Fibroblast of skin of back (primary cell): ENCODE measurements at places on chromosomes 1 and 21.

- peak; percentile 81 for DNase-seq
These were observed 23.6 kb upstream of the DNM3 start for GRCh38 chr1:171817511-171818265.

GRCh38 chr1:229411434-229412055 is 22.3 kb downstream of the ACTA1 start:
- no peak for DNase-seq

GRCh38 chr1:202155478-202156021 is 4.9 kb downstream of the PTPN7 start:
- DNase-seq, result peak; percentile 24

- peak; percentile 97 for DNase-seq
These were observed 2.9 kb upstream of the SHCBP1L start for GRCh38 chr1:182955596-182956588.

- DNase-seq, result peak; percentile 83
These were observed 58.0 kb downstream of the ACBD3 start for GRCh38 chr1:226128487-226129075.

GRCh38 chr1:3779912-3780416 is 7.4 kb downstream of the SMIM1 start:
- DNase-seq, result no peak

DNA sequence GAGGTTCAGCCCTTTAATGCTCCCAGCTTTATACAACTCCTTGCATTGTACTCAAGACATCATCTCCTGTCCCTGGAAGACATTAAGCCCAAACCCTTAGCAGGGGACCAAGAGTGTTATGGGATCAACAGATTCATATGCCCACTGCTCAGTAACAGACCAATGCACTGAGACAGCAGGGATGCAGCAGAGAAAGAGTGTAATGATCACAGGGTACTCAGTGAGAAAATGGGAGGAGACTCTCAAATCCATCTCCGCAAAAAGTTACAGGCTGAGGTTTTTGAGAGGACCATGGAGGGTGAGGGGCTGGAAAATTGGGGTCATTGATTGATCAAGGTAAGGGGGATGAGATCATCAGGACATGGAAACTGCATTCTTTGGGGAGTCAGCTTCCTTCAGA is 96.2 kb downstream of the MATN1 start:
- DNase-seq, result no peak

- DNase-seq, result peak; percentile 22
These were observed 4.1 kb downstream of the EIF2D start for GRCh38 chr1:206608108-206608698.

DNA sequence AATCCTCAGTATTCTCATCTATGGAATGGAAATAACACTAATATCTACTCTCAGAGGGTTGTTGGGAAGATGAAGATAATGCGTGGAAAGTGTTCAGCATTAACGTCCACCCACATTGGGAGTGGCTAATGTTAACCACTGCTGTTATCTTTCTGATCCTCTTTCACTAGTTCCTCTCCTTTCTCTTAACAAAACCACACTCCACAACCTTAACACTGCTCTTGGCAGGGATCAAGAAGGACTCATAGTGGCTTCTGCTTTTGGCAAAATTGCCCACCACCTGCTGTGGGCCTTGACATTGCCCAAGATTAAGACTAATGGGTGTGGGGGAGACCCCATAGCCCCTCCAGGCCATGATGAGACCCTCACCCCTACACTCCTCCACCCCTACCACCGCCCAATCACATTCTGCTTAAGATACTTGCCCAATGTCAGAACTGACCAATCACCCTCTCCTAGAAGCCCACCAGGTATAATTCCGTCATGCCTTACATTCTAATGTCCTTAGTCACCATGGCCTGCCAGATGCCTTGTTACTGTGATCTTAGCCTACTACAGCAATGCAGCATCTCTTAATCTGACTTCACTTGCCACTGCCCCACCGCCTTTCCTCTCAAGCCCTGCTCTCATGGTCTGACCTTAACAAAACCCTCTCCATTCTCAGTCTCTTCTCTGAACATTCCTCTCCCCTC is 27.1 kb downstream of the DHCR24 start:
- no peak for DNase-seq

GRCh38 chr1:183197762-183198161 is 11.7 kb downstream of the LAMC2 start:
- no peak for DNase-seq

DNA sequence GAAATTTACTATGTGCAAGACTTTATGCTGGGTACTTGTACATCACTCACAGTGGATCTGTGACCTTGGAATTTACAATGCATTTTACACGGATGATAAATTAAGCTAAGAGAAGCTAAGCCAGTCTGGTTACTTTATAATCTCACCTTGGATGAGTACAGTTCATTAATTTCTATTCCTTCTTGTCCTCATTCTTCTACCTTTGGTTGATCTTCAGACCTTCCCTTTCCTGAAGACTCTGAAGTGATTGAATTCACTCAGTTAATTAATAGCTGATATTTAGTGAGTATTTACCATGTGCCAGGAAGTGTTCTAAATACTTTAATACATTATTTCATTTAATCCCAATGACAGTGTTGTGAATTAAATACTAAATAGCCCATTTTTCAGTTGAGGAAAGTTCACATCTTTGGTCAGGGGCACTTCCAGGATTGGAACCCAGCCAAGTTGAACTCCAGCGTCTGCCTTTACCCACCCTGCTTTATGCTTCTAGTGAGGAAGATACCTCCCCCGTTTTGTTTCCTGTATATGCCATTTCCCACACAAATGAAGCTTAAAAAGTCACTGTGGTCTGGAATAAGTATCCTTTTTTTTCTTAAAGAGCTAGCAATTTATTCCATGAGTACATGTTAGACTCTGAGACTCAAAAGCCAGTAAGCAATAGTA is 146.6 kb downstream of the TLR5 start:
- no peak for DNase-seq

DNA sequence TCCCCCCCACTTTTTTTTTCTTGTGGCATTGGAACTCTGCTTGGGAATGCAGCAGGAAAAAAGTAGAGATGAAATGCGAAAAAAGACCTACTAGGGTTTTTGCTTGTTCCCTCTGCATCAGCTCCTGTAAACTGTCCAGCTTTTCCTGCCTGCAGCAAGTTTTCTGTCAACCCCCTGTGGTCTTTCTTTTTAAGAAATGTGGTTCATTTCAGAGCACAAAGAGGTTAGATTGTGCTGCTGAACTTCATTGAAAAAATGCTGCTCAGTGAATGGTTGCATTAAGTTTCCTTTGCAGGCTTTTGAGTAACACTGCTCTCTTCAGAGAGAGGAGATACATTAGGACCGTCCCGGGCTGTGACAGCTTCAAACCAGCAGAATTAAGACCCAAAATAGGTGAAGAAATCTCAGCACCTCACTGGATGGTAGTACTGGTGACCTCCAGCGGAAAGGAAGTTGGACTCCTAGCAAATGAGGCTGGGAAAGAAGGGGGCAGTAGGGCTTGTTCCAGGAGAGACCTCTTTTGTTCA is 80.7 kb downstream of the NDUFS5 start:
- DNase-seq, result no peak

- DNase-seq, result peak; percentile 59
These were observed 420.4 kb upstream of the RUNX1 start for GRCh38 chr21:35469498-35469897.

DNA sequence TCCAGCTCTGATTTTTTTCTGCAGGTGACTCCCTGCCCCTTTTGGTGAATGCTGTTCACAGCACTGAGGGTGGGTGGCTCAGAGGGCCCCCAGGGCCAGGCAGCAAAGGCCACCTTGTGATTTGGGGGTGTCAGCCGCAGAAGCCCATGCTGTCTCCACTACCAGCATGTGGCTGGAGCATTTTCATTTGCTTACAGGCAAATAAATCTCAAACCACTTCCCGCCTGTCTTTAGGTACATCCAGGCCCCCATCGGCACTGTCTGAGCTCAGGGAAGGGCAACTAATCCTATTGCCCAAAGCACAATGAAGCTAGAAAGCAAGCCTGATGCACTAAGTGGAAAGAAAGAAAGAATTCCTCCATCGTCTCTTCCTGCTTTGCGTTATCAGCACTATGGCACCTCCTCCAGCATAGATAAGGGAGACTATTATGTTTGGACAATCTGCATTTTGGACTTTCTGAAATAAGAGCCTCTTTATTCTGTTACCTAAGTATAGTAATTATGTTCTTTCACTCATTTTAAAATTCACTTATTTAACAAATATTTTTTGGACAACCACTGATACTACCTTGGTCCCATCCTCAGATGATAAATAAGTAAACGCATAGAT is 100.5 kb upstream of the TLR5 start:
- no peak for DNase-seq

- no peak for DNase-seq
These were observed 61.0 kb downstream of the SPAG17 start for GRCh38 chr1:118124064-118124463.

DNA sequence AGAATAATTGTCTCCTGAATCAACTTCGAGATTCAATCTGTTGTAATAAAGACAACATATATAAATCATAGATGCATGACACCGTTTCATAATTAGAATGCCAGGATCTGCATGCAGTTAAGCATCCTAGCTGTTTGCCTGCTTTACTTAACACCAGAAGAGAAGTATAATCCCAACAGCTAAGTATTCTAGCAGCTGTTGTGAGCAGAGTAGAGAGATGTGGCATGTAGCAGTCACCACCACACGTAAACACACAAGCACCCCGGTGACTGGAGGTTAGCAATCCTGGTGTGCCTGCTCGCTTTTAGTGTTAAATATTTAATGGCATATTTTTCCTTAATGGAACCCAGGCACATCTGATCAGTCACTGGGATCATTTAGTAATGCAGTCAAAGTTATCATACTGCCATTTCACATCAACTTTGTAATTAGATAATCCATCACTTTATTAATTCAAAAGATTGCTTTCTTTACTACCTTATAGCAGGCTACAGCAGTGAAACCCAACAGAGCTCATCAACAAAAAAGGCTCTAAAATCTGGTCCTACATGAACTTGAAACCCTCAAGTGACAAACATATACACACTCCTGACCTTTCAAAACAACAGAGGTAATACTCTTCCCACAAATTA is 187.9 kb downstream of the SMYD3 start:
- no peak for DNase-seq

GRCh38 chr1:240287722-240288121 is 196.0 kb downstream of the FMN2 start:
- no peak for DNase-seq

DNA sequence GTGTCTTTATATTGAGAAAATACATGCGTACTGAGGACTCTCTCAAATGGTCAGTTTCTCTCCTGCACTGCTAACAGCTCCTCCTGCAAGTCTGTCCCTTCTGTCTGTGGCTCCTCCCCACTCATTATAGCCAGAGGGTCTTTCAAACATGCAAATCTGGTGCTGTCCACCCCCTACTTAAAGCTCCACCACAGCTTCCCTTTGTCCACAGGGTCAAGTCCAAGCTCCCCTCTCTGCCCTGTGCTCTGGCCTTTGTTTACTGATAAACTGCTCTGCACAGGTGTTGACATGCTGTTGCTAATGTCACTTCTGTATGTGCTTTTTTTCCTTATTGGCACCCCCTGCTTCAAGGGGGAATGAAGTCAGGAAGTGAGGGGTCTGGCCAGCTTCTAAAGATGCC is 47.7 kb upstream of the GPR37L1 start:
- no peak for DNase-seq

- no peak for DNase-seq
These were observed 258.5 kb upstream of the USP24 start for GRCh38 chr1:55473661-55474060.

DNA sequence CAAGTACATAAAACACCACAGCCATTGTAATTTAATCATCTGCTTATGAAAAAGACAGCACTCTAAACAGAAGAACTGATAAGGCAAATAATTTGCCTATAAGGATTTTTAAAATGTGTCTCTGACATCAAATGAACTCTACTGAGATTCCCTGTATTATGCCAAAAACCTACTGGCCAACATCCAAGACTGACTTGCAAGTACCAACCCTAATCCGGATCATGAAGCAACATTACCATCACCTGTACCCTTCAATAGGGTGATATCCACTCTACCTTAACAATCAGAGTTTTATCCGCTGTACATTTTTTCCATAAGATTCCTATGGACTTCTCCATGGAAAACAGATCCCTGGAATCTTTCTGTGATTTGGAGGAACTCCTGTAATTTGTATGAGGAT is 4.6 kb downstream of the RGS7 start:
- DNase-seq, result no peak

DNA sequence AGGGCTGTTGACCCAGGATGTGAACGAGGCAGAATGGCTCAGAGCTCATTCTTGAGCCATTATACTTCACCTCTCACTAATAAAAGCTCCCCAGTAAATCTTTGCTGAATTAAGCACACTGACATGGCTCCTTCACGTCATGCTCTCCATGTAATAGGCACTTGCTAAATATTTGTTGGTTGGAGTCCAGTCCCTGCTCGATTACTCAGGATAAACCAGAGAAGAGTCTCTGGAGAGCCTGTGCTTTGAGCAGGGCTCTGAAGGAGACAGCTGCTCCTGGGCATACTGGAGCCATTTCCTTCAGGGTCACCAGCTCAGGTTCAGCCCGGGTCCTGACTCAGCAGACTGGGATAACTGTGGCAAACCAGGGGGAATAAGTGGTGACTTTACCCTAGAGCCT is 46.9 kb downstream of the HLX start:
- no peak for DNase-seq

GRCh38 chr1:184791550-184791900 is 36.9 kb upstream of the EDEM3 start:
- peak; percentile 68 for DNase-seq

DNA sequence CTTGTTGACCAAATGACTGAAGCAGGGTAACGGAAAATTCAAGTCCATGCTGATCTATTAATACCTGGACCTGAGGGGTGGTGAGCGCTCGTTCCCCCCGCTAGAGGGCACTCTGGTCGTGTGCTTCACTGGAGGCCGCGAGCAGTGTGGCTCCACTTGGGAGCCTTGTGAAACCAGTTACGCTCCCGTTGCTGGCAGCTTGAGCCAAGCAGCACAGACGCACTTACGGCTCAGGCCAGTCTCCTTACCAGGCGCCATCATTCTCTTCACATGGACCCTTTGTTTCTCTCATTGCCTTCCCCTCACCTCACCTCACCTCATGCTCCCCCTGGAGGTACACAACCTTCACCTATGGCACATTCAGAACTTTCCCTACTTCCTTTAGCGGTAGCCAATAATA is 49.7 kb upstream of the TSPAN2 start:
- DNase-seq, result peak; percentile 91

DNA sequence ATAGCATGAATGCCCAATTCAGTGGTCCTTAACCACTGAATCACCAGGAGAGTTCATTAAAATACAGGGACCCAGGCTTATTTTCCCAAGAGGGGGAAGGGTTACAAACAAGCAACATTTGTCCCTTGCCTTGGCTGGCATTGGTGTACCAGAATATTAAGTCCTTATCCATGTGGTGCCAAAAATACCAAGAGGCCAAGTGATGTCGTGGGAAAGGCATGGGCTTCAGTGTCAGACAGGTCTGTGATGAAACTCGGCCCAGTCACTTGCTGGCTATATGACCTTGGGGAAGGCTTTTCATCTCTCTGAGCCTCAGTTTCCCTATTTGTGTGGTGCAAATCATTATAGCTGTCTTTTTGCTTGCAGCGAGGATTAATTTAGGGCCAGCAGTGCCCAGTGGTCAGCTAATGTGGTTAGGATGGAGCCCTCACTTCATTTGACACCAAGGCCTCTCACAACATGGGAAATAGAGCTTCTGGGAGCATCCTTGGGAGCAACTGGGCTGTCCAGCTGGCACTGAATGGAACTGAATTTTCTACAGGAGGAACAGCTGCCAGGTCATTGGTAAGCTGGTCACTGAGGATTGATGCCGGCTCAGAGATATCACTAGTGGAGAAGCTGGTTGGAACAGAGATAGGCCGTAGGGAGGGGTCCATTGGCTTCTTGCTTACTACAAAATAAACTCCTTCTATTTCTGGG is 77.2 kb upstream of the PPP2R5A start:
- DNase-seq, result no peak
